ENCODE measurements at places on chromosomes 16 and 17.
A peak's percentile ranks its signal among the peaks of the same experiment; 100 is the strongest.

DNA sequence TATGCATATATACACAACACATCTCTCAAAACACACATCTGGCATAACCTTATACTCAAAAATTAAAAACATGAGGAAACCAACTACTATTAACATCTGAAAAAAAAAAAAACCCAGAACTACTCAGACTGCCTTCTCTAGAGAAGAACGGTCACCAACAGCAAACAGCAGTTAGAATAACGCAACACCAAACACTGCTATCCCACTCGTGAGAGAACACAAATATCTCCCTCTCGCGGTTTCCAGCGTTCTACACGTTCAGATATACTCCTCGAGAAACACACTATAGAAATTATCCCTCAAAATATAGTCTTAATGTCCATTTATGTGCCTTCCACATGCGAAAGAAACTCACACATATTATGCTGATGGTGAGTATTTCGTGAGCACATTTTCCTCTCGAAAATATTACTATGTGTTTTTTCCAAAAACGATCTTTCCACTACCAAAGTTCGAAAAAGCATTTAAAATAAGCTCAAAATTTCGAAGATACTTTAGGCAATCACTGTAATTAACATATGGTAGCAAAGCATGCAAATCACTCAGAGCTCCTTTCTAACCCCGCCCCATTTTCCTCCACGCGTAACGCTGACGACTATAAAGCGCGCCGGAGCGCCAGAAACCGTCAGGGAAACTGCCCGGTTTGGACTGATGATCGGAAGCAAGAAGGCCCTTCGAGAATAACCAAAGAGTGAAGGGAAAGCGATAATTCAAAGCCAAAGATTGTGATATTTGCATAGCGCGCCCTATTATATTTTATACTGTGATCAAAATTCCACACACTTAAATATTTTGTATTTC is 60.1 kb downstream of the TEX14 start:
- DNase-seq = peak; percentile 98

- DNase-seq = no peak
Measured at GRCh38 chr16:1933097-1933661, 9.8 kb downstream of the MSRB1 start.

DNA sequence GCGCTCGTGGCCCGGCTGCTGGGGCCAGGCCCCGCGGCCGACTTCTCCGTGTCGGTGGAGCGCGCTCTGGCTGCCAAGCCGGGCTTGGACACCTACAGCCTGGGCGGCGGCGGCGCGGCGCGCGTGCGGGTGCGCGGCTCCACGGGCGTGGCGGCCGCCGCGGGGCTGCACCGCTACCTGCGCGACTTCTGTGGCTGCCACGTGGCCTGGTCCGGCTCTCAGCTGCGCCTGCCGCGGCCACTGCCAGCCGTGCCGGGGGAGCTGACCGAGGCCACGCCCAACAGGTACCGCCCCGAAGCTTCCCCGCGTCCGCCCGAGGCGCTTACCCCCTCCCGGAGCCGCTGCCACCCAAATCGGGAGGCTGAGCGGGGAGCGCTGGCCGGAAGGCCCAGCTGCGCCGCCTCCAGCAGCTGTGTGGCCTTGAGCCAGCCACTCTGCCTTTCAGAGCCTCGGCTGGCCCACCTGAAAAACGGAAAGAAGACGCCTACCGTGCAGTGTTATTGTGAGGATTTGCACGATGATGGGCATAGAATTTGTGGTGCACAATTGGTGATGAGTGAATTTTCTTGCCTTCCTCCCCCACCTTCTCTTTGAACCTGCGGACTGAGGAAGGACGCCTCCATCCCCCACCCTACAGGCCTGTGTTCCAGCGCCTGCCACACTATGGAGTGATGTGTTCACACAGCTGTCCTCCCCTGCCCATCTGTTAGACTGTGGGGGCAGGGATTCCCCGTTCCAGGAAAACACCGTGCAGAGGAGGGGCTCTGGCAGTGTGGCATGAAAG is 523 bp downstream of the NAGLU start:
- peak; percentile 84 for DNase-seq

DNA sequence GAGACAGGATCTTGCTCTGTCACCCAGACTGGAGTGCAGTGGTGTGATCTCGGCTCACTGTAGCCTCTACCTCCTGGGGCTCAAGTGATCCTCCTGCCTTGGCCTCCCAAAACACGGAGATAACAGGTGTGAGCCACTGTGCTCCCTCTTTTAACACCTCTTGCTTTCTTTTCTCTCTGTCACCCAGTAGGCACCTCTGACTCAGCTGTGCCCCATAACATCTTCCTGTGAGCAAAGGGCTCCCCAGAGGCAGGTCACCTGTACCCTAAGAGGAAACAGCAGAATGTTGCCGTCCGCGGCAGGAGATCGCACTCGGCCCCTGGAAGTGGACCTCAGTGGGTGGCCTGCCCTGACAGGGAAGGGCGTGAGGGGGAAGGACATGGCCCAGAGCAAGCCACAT is 918 bp upstream of the NLRC3 start:
- peak; percentile 67 for DNase-seq

DNA sequence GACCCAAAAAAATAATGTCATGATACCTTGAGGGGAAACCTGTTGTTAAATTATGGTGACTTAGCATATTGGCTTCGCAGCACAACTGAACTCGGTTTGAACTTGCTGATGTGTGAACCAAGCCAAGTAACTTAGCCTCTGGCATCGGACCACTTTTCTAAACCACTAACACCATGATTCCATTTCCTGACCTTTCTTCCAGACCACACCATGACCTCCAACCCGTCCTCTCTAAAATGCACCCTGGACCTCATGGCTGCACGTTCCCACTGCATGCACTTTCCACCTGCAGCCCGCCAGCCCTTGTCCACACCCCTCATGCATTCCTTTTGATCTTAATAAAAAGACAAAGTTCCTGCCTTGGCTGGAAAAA is 29.3 kb downstream of the DYNLRB2 start:
- DNase-seq = peak; percentile 63

DNA sequence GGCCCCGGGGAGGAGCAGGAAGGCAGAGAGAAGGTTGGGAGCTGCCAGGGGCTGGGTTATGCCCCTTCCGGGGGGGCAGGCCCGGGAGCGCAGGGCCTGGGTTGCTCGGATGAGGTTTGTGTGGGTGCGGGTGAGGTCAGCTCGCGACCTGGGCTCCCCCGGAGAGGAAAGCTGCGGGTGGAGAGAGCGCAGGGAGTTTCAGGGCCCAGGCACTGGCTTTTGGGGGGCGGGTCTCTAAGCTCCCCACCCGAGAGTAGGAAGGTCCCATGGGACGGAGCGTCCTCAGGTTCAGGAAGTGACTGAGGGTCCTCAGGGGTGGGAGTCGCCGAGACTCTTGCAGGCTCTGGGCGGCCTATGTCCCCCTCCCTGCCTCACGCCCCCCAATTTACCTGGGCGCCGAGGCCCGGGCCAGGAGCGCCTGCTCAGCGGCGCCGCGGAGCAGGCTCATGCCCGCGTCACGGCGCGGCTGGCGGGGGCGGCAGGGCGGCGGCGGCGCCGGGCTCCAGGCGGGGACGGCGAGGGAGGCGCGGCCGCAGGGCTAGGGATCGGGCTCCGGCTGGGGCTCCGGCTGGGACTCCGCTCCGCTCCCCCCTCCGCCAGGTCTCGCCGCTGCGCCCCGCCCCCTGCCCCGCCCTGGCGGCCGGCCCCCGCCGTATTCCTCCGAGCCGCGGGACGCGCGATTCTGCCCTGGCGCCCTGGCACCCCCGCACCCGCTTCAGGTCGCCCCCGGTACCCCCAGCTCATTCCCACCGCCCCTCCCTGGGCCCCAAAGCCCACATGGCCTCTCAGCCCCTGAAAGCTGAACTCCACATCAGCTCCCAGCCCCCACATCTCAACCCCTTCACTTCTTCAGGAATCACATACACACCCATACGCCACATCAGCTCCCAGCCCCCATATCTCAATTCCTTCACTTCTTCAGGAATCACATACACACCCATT is at the start of gene DOK4:
Gene DOK4, minus strand, starts transcription at position 578 of the 942 bp plus-strand sequence. CDS start 6,986 bp downstream, outside the sequence.
- DNase-seq = peak; percentile 86

- DNase-seq = peak; percentile 57
Measured at GRCh38 chr17:74639704-74640151, 16.2 kb upstream of the CD300E start.

DNA sequence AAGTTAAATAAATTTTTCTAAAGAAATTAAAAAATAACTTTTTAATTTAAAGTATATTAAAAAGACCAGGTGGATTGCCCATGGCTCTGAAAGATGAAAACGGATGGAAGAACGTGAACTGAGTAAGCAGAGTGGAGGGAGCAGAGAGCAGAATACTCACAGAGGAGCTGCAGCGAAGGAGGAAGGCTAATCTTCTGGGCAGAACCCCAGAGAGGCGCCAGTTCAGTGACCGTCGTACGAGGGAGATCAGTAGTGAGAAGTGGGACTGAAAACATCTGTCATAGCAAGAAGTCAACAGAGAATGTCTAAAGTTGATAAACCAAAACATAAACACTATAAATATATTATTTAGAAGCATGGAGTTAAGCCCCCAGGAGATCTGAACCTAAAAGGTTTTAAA is 34.9 kb downstream of the UBE2G1 start:
- no peak for DNase-seq

DNA sequence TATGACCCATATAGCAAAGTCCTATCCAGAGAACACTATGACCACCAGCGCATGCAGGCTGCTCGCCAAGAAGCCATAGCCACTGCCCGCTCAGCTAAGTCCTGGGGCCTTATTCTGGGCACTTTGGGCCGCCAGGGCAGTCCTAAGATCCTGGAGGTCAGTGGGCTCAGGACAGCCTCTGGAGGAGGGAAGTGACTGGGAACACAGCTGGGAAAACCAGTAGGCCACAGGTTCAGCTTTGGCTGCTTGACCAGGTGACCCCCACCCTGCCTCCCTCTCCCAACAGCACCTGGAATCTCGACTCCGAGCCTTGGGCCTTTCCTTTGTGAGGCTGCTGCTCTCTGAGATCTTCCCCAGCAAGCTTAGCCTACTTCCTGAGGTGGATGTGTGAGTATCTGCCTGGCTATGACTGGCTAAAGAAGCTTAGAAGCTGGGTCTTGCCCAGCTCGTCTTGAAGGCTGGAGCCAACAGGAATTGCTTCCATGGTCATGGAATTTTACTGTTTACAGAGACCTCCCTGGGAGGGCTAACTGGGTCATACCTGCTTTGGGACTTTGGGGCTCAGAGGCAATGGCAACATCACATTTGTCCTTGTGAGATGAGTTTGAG is 1.5 kb upstream of the OVCA2 start:
- DNase-seq = no peak

GRCh38 chr16:28910086-28911031 is 14.7 kb downstream of the RABEP2 start:
- DNase-seq = peak; percentile 25

DNA sequence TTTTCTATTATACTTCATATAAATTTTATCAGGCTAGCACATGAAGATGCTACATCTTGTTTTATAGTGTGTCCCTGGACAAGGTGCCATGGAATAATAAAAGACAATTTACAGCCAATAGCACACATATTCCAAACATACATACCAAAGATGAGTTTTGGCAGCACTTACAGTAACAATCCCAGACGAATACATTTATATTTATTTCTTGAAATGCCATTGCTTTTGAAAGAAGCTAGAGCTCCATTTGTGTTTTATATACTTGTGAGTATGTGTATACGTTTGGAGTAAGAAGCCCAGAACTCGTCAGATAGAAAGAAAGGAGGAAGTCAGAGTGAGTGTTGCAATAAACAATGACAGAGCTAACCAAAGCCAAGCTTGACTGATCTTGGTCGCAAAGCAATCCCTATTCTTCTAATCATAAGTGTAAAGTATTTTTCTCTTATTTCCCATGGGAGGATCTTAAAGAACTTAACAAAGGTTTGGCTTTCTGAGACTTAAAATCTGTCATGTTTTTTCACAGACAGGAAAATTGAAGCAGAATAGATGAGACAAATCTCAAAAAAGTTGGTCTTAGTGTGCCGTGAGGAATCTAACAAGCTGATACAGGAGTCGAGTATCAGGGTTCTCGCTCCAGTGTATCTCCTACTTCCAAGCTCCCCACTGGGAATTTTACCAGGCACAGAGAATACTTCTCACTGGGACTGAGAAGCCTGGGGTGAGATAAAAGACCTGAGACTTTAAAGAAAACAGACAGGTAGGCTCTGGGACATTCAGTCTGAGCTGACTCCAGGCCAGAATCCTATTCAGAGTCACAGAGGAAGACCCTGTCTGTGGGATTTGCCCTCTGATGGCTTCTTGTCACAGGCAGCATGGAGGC is 175.4 kb downstream of the AATF start:
- no peak for DNase-seq

GRCh38 chr16:3121851-3122467 is 9.6 kb downstream of the ZNF205 start:
- no peak for DNase-seq

DNA sequence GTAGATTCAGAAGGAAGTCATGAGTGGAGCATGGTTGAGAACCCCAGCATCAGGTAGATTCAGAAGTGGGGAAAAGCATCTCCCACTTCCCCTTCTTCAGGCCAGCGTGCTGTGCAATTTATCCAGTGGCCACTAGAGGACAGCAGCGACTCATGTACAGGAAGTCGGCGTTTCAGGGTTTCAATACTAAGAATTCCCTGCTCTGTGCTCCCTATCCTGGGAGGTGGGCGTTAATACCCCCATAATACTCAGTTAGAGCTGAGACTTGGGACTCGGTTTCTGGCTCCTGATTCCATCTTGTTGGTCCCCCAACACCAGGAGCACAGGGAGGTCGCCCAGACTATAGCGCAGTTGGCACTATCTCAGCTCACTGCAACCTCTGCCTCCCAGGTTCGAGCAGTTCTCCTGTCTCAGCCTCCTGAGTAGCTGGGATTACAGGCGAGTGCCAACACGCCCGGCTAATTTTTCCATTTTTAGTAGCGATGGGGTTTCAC is 75.3 kb upstream of the AMZ2 start:
- DNase-seq = peak; percentile 80

DNA sequence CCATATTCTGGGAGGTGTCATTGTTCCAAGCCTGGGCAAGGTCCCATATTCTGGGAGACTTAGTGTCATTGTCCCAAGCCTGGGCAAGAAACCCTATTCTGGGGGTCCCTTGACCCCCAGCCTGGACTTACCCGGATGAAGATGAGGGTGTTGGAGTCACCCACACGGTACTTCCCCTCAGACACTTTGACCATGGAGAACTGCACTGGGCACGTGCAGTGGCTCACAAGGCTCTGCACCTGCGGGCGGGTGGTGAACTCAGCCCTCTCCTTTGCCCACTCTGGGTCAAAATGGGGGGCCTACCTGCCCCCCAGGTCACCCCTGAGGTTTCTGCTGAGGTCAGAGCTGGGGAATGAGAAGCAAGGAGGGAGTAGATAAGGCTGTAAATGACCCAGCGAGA is 4.1 kb downstream of the GAS2L2 start:
- no peak for DNase-seq

DNA sequence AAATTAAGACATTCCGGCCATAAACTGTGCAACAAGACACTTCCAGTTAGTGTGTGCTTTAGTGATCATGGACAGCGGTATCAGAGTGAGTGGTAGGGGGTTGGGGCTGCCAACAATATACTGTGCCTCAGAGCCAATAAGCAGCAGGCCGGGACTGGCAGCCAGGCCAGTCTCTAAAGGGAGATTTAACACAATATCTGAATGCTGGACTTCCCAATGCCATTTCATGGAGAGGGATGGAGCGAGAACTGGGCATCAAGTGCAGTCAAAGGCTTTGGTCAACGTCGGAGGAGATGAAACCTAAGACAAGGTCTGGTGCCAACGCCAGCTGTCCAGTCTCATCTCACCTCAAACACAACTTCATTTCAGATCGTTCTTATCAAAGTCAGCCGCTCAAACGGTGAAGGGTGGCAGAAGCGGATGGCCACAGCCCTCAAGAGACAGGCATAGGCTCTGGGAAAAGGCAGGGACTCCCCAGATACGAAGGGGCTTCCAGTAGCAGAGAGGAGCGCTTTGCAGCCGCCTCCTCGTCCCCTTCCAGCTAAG is 935 bp downstream of the USP32 start:
- DNase-seq = peak; percentile 32

Data from activated CD4-positive, alpha-beta T cell treated with anti-CD3 and anti-CD28 coated beads, Interleukin-2, Interleukin-6, amounts not matched to agents 100 ng/mL and 50 ng/mL, durations not matched to agents 16 hours and 8 hours (primary cell).